ENCODE measurements at places on chromosomes 7 and 10.

GRCh38 chr10:74189999-74190421, 39.0 kb downstream of the ADK start:
- H3K4me1 ChIP-seq = peaks cover 25% of the 10 kb centered on the region
- peak; percentile 36 for DNase-seq
- no peak overlapping the region for H3K4me3 ChIP-seq

DNA sequence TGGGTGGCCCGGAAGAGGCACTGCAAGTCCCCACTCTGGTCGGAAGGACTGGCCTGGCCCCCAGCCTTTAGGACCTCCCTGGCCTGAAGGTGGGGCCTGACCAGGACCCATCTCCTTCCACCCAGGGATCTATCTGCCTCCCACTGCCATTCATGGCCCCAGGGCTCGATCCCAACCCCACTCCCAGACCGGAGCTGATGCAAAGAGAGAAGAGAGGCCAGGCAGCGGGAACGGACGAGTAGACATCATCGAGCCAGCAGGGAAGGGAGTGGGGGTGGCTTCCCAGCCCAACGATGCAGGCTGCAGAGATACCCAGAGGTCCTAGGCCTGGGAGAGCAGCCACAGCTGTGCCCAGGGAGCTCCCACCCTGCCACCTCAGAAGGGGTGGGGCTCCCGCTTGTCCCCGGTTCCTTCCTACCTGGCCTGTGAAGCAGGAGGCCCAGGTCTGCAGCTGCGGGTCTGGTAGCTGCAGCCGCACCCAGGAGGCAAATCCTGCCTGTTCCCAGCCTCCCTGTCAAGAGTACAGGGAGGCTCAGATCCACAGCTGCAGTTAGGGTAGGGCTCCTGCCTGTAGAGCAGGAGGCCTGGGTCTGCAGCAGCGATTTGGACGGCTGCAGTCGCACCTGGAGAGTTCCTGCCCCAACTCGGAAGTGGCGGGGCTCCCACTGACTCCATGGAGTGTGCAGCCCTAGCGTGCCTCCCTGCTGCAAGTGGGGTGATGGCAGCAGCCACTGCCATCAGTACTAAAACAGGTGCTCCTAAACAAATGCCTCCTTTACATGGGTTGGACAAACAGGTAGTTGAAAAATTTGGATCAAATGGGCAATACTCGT, 1151.0 kb upstream of the PHF14 start:
- DNase-seq = no peak
- no peaks in the 10 kb centered on the region for H3K36me3 ChIP-seq
- no peaks in the 10 kb centered on the region for H3K4me1 ChIP-seq

DNA sequence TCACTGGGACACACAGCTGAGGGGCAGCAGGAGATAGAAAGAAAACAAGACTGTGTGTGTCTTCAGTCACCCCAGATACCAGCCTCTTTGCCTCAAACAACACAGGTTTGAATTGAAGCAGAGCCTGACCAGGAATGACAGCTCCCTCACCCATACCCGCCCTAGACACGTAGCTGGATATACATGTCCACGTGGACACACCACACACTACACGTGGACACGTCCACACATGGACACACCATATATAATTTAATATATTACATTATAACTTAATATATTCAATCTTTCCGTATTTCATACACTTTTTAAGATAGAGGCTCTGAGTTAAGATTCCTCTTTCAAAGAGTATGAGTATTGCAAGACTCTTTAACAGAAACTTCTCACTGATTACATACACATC, 11.3 kb downstream of the GDF2 start:
- H3K4me3 ChIP-seq = no peak overlapping the region
- no peak for DNase-seq
- H3K36me3 ChIP-seq = no peaks in the 10 kb centered on the region
- no peaks in the 10 kb centered on the region for H3K4me1 ChIP-seq

- H3K27me3 ChIP-seq = no peaks in the 10 kb centered on the region
- DNase-seq = no peak
- no peak overlapping the region for H3K27ac ChIP-seq
- no peak overlapping the region for H3K4me3 ChIP-seq
- no peaks in the 10 kb centered on the region for H3K36me3 ChIP-seq
- H3K4me1 ChIP-seq = no peaks in the 10 kb centered on the region
These were observed 83.2 kb downstream of the HECTD2 start for GRCh38 chr10:91493313-91493712.

DNA sequence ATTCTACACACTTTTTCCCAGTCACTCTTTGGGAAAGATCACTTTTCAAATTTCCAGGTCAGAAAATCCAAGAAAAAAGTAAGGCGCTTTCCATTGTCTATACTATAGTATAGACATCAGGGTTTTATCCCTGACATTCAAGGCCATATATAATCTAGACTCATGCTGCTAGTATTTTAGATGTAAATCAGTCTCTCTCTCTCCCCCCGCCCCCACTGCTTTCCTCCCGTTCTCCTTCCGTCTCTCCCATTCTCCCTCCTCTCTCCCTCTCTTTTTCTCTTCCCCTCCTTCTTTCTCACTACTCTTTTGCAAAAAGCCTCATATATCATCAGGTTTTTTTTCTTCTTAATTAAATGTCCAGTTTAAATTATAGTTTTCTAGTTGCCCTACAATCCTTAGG, 154.8 kb downstream of the PHF14 start:
- H3K4me3 ChIP-seq = no peak overlapping the region
- no peaks in the 10 kb centered on the region for H3K27me3 ChIP-seq
- H3K36me3 ChIP-seq = peaks cover 5% of the 10 kb centered on the region
- DNase-seq = no peak
- no peak overlapping the region for H3K27ac ChIP-seq
- no peaks in the 10 kb centered on the region for H3K4me1 ChIP-seq

DNA sequence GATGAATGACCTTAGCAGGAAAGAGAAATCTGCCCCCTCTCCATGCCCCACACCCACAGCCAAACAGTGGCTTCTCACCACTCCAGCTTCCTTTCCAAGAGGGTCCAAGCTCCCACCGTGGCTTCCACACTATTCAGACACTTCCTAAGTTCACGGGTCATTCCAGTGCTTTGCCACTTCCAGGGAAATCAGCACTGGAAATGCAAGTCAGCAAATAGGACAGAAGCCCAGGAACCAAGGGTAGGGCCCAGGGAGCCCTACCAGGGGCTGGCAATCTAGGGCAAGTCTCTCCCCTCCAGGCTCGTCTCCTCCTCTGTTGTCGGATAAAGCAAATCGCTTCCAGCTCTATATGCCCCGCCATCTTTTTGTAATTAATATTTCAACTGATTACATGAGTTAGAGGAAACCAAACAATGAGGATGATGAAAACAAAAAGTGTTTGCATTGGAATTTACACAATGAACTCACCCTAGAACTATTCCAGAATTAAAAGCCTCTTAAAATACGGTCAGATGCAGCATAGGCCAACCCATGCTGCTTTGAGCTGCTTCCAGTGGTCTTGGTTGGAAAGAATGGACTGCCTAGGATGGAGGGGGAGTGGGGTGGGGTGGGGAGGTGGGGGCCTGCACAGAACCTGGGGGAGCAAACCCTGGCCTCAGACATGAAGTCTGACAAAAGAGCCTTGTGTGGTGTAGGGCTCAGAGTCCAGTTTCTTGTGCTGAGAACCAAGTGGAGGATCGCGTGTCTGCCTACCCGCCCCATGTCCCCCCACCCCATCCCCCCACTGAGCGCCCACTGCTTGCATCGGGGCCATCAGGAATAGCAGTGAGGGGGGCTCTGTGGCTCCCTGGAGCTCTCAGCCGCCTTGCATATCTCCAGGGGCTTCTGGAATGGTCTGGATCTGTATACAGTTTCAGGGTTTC, 74.6 kb upstream of the CPXM2 start:
- H3K36me3 ChIP-seq = no peaks in the 10 kb centered on the region
- no peak overlapping the region for H3K27ac ChIP-seq
- DNase-seq = no peak

Data from CD14-positive monocyte (primary cell).